ENCODE measurements at places on chromosomes 7 and 10.

GRCh38 chr7:118452128-118452527 is 227.6 kb downstream of the ANKRD7 start:
- DNase-seq = no peak

DNA sequence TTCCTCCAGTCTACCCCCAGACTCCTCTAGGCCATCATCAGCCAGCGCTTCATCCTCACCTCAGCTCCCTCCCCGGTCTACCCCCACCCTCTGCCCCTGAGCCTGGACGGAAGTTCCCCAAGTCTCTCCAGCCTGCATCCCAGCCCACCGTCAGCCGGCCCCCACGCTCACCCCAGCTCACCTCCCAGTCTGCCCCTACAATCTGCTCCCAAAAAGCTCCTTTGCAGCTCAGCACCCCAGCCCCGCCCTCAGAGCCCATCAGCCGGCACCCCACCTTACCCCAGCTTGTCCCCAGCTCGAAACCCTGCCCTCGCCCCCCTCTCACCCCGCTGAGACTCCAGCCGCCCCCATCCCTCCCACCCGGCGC is 322 bp upstream of the RAMP3 start:
- DNase-seq = no peak

DNA sequence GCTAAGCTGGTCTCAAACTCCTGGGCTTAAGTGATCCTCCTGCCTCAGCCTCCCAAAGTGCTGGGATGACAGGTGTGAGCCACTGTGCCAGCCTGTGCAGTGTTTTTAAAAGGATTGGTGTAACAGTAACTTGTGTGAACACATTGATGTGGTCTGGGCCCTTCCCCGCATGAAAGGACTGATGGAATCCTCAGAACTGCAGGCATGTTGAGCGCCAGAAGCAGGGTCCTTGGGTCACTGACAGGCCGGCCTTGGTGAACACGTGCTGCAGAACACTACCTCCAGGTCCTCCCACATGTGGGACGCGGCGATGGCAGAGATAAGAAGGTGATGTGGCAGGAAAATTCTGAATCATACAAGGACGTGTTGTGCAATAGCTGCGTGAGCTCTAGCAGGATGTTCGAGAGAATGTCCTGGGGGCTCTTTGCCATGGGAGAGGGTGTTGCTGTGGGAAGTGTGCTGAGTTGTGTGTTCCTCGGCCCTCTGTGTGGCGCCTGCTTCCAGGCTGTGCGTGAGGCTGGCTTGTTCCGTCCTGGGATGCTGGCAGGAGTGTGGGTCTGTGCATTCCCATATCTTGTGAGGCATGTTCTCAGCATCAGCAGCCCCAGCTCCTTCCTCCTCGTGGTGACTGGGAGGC is 68.2 kb downstream of the DNAJB6 start:
- DNase-seq = no peak

GRCh38 chr7:33941418-33941817 is 36.1 kb downstream of the BMPER start:
- DNase-seq = no peak

DNA sequence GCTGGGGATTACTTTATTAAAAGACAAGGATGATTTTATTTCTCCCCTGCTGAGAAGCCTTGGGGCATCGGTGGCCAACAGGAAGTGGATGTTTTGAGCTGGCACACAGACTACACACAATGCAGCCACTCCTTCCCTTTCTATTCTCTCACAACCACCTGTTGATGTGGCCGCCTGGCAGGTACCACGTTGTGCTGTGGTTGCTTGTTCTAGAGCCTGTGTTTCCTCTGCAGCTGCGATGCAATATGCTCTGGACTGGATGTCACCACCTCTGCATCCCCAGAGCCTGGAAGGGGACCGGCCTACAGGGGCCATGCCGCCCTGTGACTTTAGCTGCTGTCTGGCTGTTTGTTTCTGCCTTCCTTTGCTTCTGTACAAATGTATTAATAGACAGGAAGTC is 195.7 kb upstream of the CELF2 start:
- DNase-seq = no peak

DNA sequence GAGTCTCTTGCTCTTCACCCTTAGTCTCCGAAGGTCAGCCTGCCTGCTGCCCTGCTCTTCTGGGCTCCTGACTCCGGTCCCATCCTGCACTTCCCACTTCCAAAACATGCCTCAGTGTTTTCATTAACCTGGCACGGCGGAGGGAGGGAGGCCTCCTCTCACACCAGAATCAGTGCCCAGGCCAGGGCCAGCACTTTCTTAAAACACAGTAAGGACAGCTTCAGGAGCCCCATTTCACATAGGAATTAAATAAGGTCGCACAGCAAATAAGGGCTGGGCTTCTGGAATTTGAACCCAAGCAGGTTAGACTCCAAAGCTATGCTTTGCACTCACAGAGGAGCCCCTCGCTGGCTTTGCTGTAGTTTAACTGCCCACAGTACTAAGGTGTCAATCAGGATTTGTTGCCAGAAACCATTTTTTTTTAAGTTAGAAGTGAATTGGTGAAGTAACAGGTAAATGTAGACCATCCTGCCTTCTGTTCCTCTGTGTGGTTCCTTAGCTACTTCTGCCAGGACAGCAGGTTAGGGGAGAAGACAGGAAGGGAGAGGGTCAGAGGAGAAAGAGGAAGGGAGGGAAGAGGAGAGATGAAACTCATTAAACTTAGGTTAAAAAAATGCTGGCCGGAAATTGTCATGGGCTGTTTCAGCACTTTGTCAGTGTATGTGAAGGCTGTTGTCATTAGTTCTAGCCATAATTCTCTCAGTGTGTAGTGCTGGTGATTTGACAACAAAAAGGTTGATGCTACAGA is 1.1 kb downstream of the RASSF4 start:
- DNase-seq = no peak

DNA sequence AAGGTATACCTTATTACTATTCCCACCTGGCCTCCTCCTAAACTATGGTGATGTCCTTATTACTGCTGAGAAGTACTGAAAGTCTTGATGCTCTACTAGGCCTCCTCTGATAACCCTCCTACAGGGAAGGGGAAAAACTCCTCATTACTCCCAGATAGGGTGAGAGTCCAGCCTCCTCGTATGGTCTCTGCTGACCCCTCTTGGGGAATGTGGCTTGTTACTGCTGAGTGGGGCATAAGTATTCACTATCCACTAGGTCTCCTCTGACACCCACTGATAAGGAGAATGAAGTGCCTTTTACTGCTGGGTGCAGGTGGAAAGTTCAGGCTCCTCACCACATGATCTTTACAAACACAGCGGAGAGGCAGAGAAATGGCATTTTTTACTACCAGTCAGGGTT is 222.9 kb downstream of the CHRM2 start:
- DNase-seq = no peak

GRCh38 chr10:80739328-80739727 is 201.6 kb downstream of the SH2D4B start:
- no peak for DNase-seq

GRCh38 chr10:116138897-116139296 is 134.1 kb downstream of the GFRA1 start:
- no peak for DNase-seq

DNA sequence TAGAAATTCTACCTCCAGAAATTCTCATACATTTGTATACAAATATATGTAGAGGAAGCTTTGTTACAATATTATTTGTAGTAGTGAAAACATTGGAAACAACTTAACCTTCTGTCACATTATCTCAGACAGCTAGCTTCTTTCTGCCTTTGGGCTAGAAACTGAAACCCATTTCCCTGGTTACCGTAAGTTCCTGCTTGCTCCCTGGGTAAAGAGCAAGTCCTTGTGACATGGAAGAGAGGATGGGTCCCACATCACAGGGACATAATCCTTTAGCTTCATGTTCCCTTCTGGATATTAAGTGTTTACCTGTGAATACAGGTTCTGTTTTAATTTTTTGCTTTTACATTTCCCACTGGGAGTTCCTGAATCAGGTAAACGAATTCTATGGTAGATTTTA is 41.8 kb downstream of the KLHDC10 start:
- no peak for DNase-seq

GRCh38 chr7:64873155-64873500 is 29.9 kb upstream of the ZNF273 start:
- DNase-seq = no peak

- DNase-seq = no peak
Observed at GRCh38 chr7:74061840-74062539, 21.6 kb upstream of the LIMK1 start.

GRCh38 chr10:120538091-120538490 is 81.1 kb downstream of the PLPP4 start:
- DNase-seq = no peak

GRCh38 chr10:29740981-29741545 is 106.3 kb upstream of the SVIL start:
- no peak for DNase-seq

GRCh38 chr7:35035511-35035961 is 1.7 kb downstream of the DPY19L1 start:
- DNase-seq = no peak

DNA sequence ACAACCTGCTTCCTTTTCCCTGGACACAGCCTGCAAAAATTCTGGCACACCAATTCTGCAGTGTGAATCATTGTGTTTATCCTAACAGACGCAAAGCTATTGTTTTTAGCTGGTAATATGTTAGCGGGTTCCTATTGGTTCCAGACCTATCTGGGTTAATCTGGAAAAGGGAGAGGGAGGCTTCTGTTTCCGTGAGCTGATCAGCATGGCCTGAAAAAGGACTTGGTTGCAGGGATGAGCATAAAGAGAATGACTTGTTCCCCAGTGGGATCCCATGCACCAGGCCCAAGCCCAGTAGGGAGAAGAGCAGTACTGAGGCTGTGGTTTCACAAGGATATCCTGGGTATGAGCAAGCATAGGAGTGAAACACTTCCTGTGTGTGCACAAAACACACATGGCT is 78.4 kb downstream of the PDE1C start:
- DNase-seq = no peak

DNA sequence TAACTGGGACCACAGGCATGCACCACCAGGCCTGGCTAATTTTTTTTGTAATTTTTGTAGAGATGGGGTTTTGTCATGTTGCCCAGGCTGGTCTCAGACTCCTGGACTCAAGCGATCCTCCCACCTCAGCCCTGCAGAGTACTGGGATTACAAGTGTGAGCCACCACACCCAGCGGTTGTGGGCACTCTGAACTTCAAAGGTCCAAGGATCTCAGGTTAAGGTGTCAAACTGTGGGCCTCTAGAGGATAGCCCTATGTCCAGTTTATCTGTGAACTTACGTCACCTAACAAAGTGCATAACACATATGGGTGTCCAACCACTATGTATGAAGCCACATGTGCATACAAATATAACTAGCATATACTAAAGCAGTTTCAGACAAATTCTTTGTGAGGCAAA is 3.2 kb upstream of the IL2RA start:
- no peak for DNase-seq

GRCh38 chr10:128843972-128844371 is 623.1 kb upstream of the MGMT start:
- DNase-seq = no peak

Data from KG1 (cell line).